Pancreas (tissue), 10 donors: ENCODE measurements at places on chromosomes 13 and 19. TPM values are rescaled to one million over a fixed set of nuclear protein-coding genes. Genes with fewer than 3 reads are reported as not detected.

KLHL1 gene
- 0.12 TPM for total RNA-seq

ADGRE3 gene
- not detected for total RNA-seq

TMEM272 gene
- total RNA-seq = 0.06 TPM

TDRD12 gene
- total RNA-seq = not detected

DNA sequence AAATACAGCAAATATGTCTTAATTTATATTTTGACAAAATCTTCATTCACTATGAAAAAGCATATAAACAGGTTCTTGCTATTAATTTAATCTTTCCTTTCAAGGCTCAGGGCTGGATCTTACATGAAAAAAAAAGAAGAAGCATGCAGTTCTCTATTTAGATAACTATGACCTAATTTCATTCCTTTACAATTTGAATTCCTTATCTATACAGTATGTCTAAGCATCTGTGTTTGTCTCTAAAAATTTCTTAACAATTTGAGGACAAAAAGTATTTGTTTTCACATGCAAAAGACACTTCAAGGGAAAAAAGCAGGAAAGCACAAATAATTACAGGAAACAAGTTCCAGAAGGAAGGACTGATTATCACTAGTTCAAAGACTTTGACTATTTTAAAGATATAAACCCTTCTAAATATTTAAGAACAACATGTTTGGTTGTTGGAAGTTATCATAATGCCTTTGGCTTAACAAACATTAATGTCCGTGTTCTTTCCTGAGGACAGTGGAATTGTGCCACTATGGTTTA lies 157.5 kb downstream of the TBC1D4 start:
- H3K4me1 ChIP-seq = no peaks in the 10 kb centered on the region
- no peaks in the 10 kb centered on the region for H3K36me3 ChIP-seq
- DNase-seq = no peak
- no peak overlapping the region for H3K4me3 ChIP-seq
- no peak overlapping the region for H3K27ac ChIP-seq

- H3K4me1 ChIP-seq = no peaks in the 10 kb centered on the region
- H3K27ac ChIP-seq = no peak overlapping the region
- DNase-seq = no peak
- no peaks in the 10 kb centered on the region for H3K36me3 ChIP-seq
Measured at GRCh38 chr19:19054315-19054938, 9.4 kb upstream of the SLC25A42 start.

DNA sequence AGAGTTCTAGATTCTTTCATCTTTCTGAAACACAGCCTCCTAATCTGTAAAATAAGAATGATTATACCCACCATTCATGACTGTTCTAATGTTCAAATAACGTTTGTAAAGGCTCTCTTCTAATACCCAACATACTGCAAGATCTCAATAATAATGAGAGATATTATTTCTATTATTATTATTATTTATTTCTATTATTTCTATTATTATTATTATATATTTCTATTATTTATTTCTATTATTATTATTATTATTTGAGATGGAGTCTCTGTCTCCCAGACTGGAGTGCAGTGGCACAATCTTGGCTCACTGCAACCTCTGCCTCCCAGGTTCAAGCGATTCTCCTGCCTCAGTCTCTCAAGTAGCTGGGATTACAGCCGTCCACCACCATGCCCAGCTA lies 395.5 kb downstream of the EFNB2 start:
- H3K4me3 ChIP-seq = no peak overlapping the region
- DNase-seq = no peak
- no peaks in the 10 kb centered on the region for H3K36me3 ChIP-seq
- H3K4me1 ChIP-seq = peaks cover 5% of the 10 kb centered on the region
